ELR (cell line): ENCODE measurements at places on chromosomes 7 and 10.
A peak's percentile ranks its signal among the peaks of the same experiment; 100 is the strongest.

- peak; percentile 75 for DNase-seq
Observed at GRCh38 chr10:118241229-118242137, 100.6 kb downstream of the FAM204A start.

- peak; percentile 26 for DNase-seq
Observed at GRCh38 chr7:147569116-147569913, 1021.3 kb upstream of the C7orf33 start.

- DNase-seq: peak; percentile 11
Observed at GRCh38 chr7:29723599-29723998, 82.7 kb upstream of the WIPF3 start.

- DNase-seq: no peak
Observed at GRCh38 chr7:63039882-63040281, 958.8 kb upstream of the ZNF722 start.

DNA sequence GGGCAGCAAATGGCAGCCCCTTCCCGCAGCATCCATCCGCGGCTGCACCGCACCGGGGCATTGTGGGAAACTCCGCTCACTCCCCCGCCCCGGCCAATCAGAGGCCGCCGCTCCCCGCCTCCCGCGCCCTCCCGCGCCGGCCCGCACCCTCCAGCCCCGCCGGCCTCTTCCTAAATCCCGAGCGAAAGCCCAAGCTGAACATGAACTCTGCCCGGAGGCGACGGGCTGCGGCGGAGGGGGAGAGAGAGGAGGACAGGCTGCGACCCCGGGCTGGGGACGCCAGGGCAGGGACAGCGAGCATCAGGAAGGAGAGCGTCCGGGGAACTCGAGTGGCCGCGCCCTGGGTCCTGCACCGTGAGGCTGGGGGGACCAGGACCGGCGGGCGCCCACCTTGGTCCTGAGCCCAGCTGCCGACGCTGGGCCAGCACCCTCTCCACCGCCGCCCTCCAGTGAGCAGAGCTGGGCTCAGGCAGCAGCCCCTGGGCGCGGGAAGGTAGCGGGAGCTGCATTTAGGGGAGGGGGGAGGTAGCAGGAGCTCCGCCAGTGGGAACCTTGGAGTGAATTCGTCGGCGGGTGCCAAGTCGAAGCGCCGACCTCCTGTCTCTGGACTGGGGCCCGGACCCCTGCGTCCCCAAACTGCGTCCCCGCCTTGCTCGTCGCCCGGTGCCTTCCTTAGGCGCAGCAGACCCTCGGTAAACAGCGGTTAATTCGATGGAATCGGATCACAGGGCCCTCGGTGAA, at the start of gene DGKI:
Gene DGKI (minus strand): TSS at position 148 of the 741 bp plus-strand sequence.
- DNase-seq: no peak

GRCh38 chr7:14698239-14698638, 204.3 kb downstream of the DGKB start:
- peak; percentile 42 for DNase-seq

DNA sequence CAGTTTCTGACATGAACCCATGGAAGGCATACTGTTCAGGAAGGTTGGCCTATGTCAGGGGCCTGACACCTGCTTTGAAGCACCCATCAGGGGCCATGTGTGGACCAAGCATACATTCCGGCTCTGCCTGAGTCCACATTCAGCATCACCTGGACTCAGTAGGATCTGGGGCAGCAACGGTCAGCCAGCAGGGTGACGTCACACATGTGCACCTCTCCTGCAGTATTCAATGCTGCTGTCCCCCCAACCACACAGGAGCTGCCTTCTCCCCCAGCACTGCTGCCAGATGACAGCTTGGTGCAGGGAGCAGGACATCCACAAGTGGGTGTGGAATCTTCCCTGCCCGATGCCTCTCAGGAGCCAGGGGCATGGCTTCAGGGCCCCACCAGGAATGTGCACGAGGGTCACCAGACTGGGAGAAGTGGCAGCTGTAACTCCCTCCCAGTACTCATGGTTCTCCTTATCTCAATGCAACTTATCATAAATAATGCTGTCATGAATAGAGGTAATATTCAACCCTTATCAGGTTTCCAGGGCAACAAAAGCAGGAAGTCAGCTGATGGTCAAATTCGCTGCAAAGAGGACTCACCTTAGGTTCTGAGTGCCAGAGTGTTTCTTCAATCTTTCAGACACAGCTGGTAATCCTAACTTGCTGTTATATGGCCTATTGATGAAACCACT, 292.9 kb downstream of the PAXIP1 start:
- no peak for DNase-seq

- peak; percentile 33 for DNase-seq
Observed at GRCh38 chr10:75034131-75034512, 77.3 kb upstream of the SAMD8 start.

DNA sequence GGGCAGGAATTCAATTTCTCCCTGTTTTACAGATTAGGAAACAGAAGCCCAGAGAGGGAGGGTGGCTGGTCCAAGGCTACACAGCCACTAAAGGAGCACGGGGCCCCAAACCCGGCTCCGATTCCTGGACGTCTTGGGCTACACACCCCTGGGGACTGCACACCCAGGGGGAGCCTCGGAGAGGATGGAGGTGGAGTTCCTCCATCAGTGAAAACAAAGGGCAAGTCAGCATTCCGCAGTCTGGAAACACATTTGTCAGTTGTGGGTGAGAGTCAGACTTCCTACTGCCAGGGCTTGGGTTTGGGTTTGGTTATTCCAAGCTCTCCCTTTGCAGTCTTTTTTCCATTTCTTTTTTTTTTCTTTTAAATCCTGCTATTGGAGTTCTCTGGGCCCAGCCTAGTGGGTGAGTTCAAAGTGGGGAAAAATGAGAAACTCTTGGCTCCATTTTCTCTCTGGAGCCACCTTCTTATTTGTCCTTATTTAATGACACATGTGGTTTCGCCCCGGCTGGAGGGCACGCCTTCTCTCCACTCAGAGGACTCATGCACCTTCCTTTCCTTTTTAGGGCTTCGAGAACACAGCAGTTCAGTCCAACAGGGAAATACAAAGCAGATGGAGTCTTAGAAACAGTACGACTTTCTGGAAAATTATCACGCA, 59.9 kb upstream of the AQP1 start:
- no peak for DNase-seq

- no peak for DNase-seq
Observed at GRCh38 chr10:22849077-22849805, 78.6 kb upstream of the ARMC3 start.

DNA sequence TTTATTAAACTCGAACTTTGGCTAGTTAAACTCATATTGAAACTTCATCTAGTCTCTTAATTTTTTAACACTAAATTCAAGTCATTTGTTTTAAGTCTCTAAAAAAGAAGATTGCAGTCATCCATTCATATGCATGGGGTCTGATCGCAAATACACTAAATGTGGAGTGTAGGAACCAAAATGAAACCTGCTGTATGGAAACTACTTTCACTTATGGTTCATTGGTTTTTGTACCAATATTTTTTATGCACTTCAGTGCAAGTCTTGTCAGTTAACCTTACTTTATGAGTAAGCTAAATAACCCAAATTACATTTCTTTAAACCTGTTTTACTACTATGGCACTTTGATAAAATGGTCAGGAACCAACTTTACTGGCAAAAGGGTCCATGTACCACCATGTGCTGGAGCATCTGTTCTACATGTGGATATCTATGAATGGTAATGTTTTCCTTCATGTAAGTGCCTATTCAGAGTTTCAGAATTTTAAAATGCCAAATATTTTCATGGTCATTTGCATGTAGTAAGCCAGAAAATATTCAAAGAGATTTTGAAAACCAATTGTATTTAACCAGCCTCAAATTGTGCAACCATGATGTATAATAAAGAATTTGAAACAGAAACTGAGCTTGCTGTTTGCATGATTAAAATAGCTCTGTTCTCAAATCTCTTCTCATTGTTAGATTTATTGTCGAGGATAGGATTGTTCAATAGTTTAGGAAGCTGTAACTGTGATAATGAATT, 7.6 kb upstream of the SUPV3L1 start:
- DNase-seq: peak; percentile 10

DNA sequence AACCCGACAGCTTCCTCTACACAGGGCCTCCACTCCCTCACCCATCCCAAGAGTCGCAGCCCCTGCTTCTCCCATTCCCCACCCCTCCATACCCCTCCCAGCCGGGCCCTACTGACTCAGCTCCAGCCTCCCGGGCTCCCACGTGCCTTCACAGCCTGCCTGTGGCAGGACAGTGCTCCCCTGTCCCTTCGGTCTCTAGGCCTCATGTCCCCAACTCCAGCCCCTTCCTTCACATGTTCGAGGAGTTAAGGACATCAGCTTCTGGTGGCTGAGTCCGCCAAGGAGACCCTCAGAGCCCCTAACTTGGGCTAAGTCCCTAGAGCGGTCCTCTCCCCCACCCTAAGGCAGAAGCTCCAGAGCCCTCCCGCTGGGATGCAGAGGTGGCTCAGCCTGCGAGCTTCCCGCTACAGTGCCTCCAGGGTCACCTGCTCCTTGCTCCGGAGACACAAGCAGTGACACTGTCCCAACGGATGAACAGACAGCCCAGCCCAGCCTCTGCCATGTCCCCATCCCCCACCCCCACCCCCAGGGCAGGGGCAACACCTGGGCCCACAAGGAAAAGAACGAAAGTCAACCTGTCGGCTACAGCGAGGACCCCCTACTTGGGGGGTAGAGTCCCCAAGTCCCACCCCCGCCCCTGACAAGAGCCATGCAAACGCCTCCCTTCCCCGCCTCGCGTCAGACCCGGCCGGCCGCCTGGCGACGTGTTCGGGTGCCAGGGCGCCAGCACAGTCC, 716 bp downstream of the SMARCD3 start:
- DNase-seq: no peak
